Activated T-helper 2 cell treated with anti-CD3 and anti-CD28 coated beads, Interferon-gamma antibody, Interleukin-2, Interleukin-4, amounts not matched to agents 10 μg/mL and 5 μg/mL and 100 μg/mL, durations not matched to agents 14 hours and 24 hours and 36 hours (primary cell): ENCODE measurements at places on chromosomes 6 and 20. TPM values are rescaled to one million over a fixed set of nuclear protein-coding genes. Genes with fewer than 3 reads are reported as not detected.

Gene ACTL10
- 2.6 and 3.3 TPM in 2 replicates for total RNA-seq

Gene FNDC1
- total RNA-seq: 0.05 TPM in 1 of 2 replicates, not detected in the other

Gene CPNE5
- total RNA-seq: 2.0 and 2.1 TPM in 2 replicates

Gene CST3
- 0.82 and 1.5 TPM in 2 replicates for total RNA-seq

Gene GZF1
- 9.6 and 13.2 TPM in 2 replicates for total RNA-seq

Gene C6orf15
- total RNA-seq: not detected in 2 replicates

Gene TXLNB
- 0.05 TPM in 1 of 2 replicates, not detected in the other for total RNA-seq

Gene VIP
- not detected in 2 replicates for total RNA-seq

Gene DSTN
- 61.2 and 64.3 TPM in 2 replicates for total RNA-seq

DNA sequence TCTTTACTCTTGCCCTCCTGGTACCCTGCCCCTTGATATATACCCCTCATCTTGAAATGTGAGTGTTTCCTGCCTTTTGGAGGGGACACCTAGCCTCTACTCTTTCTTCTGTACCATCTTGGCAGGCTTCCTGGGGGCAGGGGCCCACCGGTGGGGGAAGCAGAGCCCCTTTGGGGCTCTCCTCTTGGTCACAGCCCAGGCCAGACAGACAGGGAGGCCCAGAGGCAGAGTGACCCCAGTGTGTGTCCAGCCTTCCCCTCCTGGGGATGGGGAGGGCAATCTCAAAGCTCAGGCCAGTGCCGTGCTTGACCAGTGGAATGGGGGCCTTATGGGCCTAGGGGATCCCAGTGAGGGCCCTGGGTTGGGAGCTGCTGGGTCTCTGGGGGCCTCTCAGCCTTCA lies 3.6 kb downstream of the ADAM33 start:
- no peak for DNase-seq

DNA sequence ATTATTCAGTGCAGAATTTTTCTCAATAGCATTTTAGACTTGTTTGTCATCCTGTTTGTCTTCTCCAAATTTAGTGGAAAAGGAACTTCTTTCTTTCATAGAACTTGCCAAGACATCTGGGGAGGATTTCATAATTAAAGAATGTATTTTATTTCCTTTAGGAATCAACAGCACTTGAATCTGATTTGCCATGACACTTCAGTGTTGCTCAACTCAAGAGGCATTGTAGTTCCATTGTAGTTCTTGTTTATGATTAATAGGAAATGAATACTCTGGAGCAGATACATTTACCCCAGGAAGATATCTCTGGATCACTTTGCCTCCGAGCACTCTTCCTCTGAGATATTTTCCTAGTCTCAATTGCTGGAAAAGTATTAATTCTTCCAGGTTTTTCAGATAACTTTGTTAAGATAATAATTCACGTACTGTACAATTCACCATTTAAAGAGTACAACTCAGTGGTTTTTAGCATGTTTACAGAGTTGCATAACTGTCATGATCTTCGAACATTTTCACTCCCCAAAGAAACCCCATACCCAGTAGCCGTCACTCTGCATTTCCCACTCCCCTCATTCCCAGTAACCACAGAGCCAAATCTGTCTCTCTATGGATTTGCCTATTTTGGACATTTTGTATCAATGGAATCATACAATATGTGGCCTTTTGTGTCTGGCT lies 29.7 kb downstream of the AKAP12 start:
- no peak for DNase-seq

- DNase-seq: no peak
These were observed 469.7 kb downstream of the CDKAL1 start for GRCh38 chr6:21003780-21004541.

- DNase-seq: no peak
These were observed 109.0 kb downstream of the HMGCLL1 start for GRCh38 chr6:55469951-55470366.

GRCh38 chr6:137874204-137875057 lies 7.4 kb downstream of the TNFAIP3 start:
- DNase-seq: no peak

GRCh38 chr20:36179170-36179945 lies 24.8 kb downstream of the EPB41L1 start:
- DNase-seq: no peak

DNA sequence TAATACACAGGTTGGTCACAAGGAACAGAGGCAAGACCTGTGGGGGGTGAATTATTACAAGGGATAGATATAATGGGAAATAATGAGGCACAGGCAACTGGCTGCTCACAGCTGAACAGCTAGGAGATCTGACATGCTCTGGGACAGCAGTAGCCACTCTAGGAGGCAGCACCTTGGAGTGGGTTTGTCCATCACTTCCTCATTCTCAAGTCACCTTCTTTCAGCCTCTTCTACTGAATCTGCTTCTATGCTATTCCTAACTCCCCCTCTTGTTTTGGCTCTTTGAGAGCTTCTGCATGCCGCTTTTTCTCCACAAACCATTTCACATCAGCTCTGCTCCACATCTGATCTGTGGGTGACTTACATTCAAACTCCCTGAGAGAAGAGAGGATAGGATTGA lies 345.5 kb upstream of the MAP3K7 start:
- no peak for DNase-seq

DNA sequence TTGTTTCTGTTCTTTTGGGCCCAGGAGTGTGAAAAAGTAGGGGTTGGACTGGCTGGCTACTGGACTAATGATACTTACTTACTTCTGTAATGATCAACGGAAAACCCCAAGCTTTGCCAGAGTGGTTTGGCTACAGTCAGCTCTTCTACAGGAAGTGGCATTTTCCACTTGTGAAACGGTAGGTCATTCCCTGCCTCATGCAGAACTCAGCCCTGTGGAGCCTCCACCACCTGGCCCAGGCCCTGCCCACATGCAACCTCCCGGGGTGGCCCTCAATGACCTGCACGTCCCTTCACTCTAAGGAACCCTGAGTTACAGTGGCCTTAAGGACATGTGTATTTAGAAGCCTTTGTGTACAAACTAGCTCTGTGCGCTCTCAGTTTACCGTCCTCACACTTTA lies 140.4 kb downstream of the DTNBP1 start:
- no peak for DNase-seq

GRCh38 chr6:20706238-20706938 lies 172.1 kb downstream of the CDKAL1 start:
- no peak for DNase-seq

- no peak for DNase-seq
These were observed 27.3 kb upstream of the ZNF184 start for GRCh38 chr6:27500177-27500576.

GRCh38 chr6:139923964-139924475 lies 549.6 kb upstream of the CITED2 start:
- no peak for DNase-seq

DNA sequence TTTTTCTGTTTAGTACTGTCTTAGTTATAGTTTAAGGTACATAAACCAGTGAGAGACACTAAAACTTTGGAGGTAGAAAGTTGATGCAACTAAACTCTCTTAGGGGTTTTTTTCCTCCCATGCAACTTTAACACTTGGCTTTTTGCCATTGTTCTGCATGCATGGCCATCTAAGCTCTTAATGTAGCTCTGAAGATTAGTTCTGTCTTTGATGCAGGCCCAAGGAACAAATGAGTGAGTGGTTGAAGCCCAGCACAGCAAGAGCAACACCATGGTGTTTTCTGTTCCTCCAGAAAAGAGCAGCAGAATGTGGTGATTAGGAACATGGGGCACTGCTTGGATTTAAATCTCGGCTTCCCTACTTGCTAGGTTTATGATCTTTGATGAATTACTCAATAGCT lies 89.3 kb downstream of the L3MBTL3 start:
- no peak for DNase-seq

DNA sequence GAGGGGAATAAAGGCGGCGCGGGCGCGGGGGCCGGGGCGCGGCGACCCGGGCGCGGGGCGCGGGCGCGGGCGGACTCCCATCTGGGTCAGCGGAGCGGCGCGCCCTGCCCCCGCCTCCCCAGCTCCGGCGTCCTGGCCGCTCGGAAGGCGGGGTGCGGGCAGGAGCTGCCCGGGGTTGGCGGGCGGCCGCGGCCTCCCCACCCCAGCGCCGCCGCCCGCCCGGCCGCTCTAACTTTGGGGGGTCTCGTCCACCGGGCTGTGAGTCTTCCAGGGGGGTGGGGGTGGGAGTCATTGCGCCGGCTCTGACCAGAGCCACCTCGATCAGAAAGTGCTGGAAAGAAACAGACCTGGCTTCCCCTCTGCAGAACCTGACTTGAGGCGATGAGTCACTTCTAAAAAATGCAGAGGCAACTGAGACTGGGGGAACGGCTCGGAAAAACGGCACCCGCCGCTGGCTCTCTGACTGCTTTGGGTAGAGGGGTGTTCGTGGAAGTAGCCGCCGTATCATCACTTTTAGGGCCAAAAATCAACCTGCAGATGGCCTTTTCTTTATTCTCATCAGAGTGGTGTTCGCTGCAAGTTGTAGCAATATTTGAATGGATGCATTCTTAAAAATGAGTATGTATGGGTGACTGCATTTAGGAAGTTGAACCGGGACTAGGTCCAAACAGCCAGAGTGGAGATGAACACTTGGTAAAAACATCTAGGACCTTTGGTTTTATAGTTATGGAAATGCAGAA lies 667 bp downstream of the CAP2 start:
- no peak for DNase-seq

DNA sequence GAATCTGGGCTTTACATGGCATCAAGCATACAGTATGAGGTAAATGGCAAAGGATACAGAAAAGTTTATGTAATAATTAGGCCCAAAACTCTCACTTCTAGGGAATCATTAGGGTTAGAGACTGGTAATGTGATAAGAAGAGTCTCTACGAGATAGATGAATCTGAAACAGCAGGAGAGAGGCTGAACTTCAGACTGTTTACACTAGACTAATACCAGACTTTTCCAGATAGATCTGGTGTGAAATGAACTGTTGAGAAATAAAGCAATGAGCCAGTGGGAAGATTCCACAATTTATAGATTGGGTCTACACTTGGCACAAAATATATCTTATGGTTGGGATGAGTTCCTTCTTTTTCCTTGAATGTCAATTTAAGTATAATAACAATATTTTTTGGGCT lies 134.3 kb downstream of the MAN1A1 start:
- DNase-seq: no peak
